ENCODE measurements at places on chromosomes 2 and 18.

- no peaks in the 10 kb centered on the region for H3K36me3 ChIP-seq
- H3K27ac ChIP-seq: no peak overlapping the region
- no peak overlapping the region for H3K4me3 ChIP-seq
- no peaks in the 10 kb centered on the region for H3K4me1 ChIP-seq
Measured at GRCh38 chr2:169136885-169137534, 67.6 kb downstream of the DHRS9 start.

DNA sequence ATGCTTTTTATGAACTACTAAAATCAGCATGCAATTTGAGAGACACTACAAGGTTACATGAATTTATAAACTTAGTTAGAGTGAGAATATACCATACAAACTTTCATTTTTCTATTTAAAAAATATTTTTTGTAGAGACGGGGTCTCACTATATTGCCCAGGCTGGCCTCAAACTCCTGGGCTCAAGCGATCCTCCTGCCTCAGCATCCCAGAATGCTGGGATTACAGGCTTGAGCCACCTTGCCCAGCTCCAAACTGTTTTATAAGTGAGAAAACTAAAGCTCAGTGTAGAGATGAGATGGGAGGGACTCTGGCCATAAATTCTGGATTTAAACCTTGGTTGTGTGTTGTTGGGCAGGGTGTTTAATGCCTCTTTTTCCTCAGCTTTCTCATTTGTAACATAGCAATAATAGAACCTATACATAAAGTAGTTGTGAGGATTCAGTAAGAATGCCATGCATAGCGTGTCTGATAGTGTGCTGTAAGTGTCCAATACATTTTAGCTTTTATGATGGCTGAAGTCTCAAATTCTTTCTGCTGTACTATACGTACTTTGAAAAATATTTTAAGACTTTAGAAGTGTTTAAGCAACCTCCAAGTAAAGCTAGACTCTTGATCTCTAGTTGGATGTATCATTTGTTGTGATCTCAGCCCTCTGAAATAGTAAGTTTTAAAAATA is 9.7 kb downstream of the CAB39 start:
- no peak for DNase-seq
- H3K27ac ChIP-seq: peak overlapping the region; percentile 78
- H3K4me1 ChIP-seq: peaks cover 69% of the 10 kb centered on the region
- H3K4me3 ChIP-seq: no peak overlapping the region
- H3K27me3 ChIP-seq: no peaks in the 10 kb centered on the region
- no peaks in the 10 kb centered on the region for H3K36me3 ChIP-seq

DNA sequence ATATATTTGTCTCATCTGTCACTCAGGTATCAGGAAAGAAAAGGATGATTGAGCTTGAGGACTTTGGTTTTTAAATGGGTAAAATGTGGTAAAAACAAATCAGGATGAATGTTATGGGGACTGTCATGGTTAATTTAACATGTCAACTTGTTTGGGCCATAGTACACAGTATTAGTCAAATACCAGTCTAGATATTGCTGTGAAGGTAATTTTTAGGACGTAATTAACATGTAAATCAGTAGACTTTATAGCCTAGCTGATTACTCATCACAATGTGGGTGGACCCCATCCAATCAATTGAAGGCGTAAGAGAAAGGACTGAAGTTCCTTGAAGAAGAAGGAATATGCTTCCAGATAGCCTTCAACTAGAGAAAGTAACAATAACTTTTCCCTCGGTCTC is 275.7 kb upstream of the ZNF804A start:
- DNase-seq: no peak
- no peaks in the 10 kb centered on the region for H3K4me1 ChIP-seq
- H3K4me3 ChIP-seq: no peak overlapping the region
- H3K27me3 ChIP-seq: no peaks in the 10 kb centered on the region
- no peak overlapping the region for H3K27ac ChIP-seq

GRCh38 chr2:71688530-71688929 is 235.2 kb downstream of the DYSF start:
- no peaks in the 10 kb centered on the region for H3K27me3 ChIP-seq
- peaks cover 5% of the 10 kb centered on the region for H3K36me3 ChIP-seq
- no peak overlapping the region for H3K4me3 ChIP-seq
- DNase-seq: no peak
- no peak overlapping the region for H3K27ac ChIP-seq

DNA sequence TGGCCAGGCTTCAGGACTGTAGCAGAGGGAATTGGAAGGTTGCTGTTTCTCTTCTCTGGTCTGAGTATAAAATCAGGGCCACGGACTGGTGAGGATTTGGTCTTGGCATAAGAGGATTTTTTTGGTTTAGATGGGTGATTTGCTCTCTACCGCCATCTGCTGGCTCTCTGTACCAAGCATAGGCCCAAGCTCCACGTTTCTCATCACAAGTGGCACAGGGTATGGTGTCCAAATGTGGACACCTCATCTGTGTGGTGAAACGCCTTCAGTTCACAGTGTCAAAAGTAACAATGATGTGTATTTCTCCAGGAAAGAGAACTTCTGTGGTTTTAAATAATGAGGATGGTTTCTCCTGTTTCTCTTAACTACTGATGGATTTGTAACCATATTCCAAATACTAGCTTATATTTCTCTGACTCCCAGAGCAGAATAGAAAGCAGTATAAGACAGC is 115.1 kb downstream of the EML6 start:
- no peaks in the 10 kb centered on the region for H3K4me1 ChIP-seq
- no peak overlapping the region for H3K27ac ChIP-seq
- H3K36me3 ChIP-seq: no peaks in the 10 kb centered on the region
- no peak overlapping the region for H3K4me3 ChIP-seq
- DNase-seq: no peak

GRCh38 chr2:52622266-52622665 is 1145.3 kb upstream of the CHAC2 start:
- no peaks in the 10 kb centered on the region for H3K27me3 ChIP-seq
- no peak for DNase-seq
- no peak overlapping the region for H3K27ac ChIP-seq
- no peak overlapping the region for H3K4me3 ChIP-seq

DNA sequence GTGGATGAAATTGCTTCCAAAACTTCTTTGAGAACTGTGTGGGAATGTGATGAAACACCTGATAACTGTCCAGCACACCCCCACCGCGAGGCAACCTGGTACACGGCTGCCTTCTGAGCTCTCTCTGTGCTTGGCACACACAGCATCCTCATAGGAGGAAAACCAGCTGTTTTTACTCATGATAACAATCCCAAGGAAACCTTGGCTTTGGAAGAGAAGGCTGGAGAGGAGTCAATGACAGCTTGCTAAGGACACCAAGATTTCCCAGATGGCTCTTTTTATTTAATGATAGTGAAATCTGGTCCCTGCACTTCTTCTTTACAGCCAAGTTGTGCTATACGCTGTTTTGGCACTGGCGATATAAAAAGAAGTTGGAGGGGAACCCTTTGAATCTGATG is 232.5 kb upstream of the FN1 start:
- DNase-seq: no peak
- no peaks in the 10 kb centered on the region for H3K27me3 ChIP-seq
- no peaks in the 10 kb centered on the region for H3K36me3 ChIP-seq
- H3K4me3 ChIP-seq: no peak overlapping the region
- no peaks in the 10 kb centered on the region for H3K4me1 ChIP-seq
- H3K27ac ChIP-seq: no peak overlapping the region

GRCh38 chr18:68564961-68565360 is 149.9 kb downstream of the TMX3 start:
- no peaks in the 10 kb centered on the region for H3K4me1 ChIP-seq
- no peak overlapping the region for H3K4me3 ChIP-seq
- no peak for DNase-seq
- no peaks in the 10 kb centered on the region for H3K36me3 ChIP-seq
- H3K27me3 ChIP-seq: no peaks in the 10 kb centered on the region

DNA sequence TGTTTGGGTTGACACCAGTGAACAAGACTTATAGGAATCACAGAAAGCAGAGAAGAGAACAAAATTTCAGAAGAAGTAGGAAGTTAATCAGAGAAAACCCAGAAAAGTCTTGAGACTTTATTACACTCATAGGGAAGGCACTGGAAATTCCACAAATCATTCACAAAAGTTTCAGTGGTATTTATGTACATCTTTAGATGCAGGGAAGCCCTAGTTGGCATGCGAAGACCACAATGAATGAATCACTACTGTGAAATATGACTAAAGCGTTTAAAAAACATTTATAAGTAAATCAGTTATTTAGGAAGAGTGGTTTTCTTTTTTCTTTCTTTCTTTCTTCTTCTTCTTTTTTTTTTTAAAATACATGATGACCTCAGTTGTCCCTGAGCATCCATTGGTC is 105.1 kb downstream of the NUP35 start:
- no peak for DNase-seq
- H3K36me3 ChIP-seq: no peaks in the 10 kb centered on the region
- no peak overlapping the region for H3K27ac ChIP-seq
- no peaks in the 10 kb centered on the region for H3K27me3 ChIP-seq
- H3K4me3 ChIP-seq: no peak overlapping the region

DNA sequence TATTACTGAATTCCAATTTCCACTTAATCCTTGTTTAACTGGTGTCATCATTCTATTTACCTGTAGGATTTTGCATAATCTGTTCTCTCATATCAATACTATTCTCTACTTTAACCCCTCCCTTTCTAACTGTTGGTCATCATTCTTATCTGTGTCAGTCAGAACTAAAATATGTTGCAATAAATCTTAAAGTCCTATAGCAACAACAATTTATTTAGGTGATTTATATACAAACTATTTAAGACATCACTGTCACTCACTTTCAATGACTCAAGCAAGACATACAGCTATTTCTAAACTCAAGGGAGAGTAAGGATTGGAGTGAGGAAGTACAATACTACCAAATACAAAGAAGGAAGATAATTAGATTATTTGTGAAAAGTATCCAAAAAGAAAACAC is 740.4 kb downstream of the DSC3 start:
- H3K27ac ChIP-seq: no peak overlapping the region
- no peaks in the 10 kb centered on the region for H3K36me3 ChIP-seq
- H3K27me3 ChIP-seq: no peaks in the 10 kb centered on the region
- no peak for DNase-seq

GRCh38 chr18:64180171-64180570 is 31.3 kb upstream of the LINC00305 start:
- H3K4me3 ChIP-seq: no peak overlapping the region
- no peaks in the 10 kb centered on the region for H3K36me3 ChIP-seq
- no peak for DNase-seq

DNA sequence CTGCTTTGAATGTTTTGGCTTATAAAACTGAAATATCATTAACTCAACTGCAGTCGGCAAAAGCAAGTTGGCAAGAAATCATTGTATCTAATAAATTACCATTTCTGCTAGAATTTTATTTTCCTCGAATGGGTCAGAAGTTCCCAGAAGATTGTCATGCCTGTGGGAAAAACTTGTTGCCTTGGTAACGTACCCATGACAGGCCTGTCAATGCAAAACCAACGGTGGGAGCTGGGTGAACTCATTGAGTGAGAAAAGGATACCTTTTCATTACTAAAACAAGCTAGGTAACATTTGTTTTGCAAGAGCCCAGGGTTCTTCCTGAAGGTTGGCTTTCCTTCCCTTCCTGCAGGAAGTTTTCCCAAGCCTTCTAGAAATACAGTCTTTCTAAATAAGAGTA is 9.5 kb downstream of the PLB1 start:
- no peak overlapping the region for H3K27ac ChIP-seq
- H3K4me1 ChIP-seq: no peaks in the 10 kb centered on the region
- no peaks in the 10 kb centered on the region for H3K27me3 ChIP-seq
- no peak for DNase-seq
- no peaks in the 10 kb centered on the region for H3K36me3 ChIP-seq

DNA sequence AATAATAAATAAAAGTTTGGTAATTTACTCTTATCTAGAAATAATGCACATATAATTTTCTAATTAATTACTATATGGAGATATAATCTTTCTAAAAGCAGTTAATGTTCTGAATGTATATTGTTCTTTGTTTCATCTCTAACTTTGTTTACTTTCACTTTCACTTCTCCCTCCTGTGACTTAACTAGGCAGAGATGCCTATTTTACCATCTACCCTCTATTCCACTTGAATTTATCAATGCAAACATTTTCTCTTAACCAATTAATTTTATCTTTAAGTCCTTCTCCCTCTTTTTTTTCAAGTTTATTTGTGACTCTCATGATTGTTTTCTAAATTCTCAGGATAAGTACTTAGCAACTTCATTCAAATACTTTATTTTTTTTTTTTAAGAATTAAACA is 55.1 kb upstream of the IL1RL1 start:
- H3K4me1 ChIP-seq: peaks cover 8% of the 10 kb centered on the region
- H3K4me3 ChIP-seq: no peak overlapping the region
- no peaks in the 10 kb centered on the region for H3K36me3 ChIP-seq
- H3K27ac ChIP-seq: no peak overlapping the region
- DNase-seq: no peak
- H3K27me3 ChIP-seq: no peaks in the 10 kb centered on the region

DNA sequence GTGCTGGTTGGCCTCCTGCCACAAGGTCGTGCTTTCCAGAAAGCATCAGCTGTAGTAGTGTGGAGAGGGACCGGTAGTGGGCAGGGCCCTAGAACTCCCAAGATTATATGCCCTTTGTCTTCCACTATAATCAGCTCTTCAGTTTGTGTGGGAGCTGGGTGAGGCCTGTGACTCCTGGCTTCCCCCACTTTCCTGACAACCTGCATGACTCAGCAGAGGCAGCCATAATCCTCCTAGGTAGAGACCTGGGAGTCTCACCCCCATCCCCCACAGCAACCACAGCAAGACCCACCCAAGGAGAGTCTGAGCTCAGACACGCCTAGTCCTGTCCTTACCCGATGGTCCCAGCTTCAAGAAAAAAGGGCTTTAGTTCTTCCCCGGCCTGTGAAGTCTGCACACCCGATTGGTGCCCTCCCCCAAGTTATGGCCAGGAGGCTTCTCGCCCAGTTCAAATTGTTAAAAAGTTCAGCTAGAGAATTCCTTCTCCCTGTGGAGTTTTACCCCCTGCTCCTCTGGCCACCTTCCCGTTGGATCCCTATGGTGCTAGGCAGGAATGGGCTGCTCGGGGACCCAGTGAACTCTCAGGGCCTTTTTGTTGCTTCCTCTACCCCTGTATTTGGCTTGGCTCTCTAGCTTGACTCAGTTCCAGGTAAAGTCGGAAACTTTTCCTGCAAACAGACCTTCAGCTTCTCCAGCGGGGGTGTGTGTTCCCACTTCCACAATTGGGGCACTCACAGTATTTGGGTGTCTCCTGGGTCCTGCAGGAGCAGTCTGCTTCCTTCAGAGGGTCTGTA is 57.8 kb upstream of the FAM237A start:
- no peaks in the 10 kb centered on the region for H3K36me3 ChIP-seq
- H3K4me1 ChIP-seq: no peaks in the 10 kb centered on the region
- no peaks in the 10 kb centered on the region for H3K27me3 ChIP-seq
- H3K4me3 ChIP-seq: no peak overlapping the region
- DNase-seq: no peak
- H3K27ac ChIP-seq: no peak overlapping the region

DNA sequence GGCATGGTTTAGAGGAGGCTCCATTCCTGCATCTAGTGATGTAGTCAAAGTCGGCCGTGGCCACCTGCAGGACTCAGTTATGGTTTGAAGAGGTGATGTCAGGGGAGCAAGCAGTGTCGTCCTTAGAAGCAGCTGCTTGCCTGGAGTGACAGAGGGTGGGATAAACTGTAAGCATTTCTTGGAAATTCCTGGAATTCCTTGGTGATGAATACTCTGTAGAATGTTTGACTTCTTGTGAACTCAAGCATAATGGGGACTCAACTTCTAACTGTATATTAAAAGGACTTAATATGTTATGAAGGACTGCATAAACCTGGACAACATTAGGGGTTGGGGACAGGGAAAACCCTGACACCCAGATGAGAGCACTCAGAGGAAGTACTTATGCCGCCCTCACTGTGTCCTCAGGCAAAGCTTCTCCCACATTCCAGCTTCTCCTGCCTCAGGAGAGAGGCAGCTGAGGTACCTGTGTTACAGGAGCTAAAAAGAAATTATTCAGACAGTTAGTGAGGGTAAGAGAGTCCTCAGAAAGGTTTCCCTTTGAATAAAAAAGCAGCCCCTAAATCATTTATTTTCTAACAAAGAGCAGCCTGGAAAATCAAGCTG is 459.9 kb upstream of the CELF4 start:
- no peak overlapping the region for H3K27ac ChIP-seq
- no peaks in the 10 kb centered on the region for H3K36me3 ChIP-seq
- DNase-seq: no peak
- no peaks in the 10 kb centered on the region for H3K27me3 ChIP-seq
- H3K4me1 ChIP-seq: no peaks in the 10 kb centered on the region

Data from upper lobe of left lung (tissue), 6 donors.